ENCODE measurements at places on chromosomes 3 and 15.

DNA sequence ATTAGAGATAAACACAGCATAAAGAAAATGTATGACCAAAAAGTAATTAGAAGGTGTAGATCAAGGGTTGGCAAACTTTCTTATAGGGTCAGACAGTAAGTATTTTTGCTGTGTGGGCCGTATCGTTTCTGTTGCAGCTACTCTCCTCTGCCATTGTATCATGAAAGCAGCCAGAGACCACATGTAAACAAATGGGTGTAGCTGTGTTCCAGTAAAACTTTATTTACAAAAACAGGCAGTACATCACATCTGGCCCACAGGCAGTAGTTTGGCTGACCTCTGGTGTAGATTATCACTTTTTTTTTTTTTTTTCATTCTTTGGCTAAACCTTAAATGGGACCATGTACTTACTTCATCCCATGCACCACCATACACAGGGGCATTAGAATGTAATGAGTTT, 190.8 kb downstream of the MBNL1 start:
- DNase-seq: no peak

DNA sequence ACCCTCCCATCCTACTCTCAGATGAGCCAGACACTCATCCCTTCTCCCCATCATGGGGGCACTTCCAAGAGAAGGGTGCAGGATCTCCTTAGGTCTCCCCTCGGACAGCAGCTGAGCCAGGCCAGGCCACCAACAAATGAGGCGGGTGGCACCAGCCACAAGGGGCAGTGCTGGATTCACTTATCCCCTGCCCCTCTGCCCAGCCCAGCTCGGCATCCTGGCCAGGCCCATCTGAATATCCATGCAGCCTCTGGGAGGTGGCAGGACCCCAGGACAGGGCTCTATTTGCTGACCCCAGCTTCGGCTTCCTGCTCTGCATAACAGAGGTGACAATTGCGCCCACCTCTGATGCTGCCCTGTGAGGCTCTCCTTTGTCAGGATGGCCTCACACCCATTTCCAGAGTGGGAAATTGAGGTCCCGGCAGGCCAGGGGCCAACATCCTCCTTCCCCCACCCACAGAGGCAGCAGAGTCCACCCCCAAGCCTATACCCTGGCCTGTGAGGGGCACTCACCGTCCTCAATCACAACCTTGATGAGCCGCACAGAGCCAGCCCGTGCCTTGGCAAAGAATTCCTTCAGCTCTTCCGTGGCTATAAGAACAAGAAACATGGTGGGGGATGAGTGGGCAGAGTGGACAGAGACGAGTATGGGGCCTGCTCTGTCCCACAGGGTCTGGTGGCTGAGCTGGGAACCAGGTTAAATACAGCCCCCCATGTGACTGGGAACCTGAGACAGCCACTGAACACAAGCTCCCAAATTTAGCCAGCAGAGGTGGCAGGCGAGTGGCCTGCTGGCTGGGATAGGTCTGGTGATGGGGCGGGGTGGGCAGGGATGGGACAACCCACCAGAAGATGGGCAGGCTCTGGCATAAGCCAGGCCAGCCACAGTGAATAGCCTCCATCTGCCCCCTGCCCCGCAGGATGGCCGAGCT, 4.2 kb downstream of the TWF2 start:
- DNase-seq: no peak

DNA sequence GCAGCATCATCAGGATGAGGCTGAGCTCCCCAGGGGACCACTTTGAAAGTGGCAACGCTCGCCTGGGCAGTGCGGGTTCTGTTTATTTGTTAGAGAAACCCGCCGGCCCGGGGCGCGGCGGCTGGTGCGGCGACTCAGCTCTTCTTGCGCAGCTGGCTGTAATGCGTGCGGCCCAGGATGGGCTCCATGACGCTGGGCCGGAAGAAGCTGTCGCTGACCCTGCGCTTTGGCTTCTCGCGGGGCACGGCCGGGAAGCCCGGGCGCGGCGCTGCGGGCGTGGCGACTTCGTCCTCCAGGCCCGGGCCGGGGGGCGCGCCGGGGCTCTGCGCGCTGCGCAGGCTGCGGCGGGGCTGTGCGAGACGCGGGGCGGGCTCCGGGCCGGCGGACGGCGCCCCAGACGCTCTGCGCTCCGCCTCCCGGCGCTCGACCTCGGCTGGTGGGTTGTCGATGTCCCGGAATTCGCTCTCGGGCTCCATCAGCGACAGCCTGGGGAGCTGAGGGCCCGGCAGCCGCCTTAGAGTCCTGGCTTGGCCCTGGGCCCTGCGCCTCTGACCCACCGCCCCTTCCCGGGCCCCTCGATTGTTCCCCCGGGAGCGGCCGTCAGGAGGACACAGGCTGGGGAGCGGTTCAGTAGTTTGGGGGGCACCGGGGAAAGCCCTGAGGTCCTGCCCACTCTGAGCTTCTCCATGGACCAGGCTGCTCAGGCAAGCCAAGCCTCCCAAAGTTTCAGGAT, 10.3 kb upstream of the KIF7 start:
- no peak for DNase-seq

GRCh38 chr15:70426096-70426821, 328.5 kb upstream of the TLE3 start:
- DNase-seq: no peak

- DNase-seq: no peak
Observed at GRCh38 chr15:57662802-57663201, 43.7 kb upstream of the POLR2M start.

DNA sequence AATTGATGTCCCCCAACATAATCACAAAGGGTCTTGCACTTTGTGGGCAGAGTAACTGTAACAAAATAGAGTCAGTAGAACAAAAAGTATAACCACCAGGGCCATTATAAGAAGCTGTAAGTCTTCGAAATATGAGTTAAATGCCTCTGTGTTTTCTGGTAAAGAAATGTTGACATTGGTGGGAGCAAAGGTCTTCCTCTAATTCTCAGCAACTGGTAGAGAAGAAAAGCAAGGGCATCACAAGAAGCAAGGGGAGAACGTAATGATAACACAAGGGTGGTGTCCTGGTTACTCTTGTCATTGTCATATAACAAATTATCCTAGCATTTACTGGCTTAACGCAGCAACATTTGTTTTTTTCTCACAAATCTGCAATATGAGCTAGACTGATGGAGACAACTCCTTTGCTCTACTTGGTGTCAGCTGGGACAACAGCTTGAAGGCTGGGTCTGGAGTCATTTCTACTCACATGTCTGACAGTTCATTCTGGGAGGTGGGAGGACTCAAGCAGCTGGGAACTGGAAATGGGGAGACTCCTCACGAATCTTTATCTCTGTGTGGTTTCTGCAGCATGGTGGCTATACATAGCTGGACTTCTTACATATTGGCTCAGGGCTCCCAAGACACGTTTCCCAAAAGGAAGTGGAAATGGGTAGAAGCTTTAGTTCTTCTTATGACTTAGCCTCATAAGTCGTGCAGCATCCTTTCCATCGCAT, 20.2 kb downstream of the DNAJB11 start:
- DNase-seq: no peak

DNA sequence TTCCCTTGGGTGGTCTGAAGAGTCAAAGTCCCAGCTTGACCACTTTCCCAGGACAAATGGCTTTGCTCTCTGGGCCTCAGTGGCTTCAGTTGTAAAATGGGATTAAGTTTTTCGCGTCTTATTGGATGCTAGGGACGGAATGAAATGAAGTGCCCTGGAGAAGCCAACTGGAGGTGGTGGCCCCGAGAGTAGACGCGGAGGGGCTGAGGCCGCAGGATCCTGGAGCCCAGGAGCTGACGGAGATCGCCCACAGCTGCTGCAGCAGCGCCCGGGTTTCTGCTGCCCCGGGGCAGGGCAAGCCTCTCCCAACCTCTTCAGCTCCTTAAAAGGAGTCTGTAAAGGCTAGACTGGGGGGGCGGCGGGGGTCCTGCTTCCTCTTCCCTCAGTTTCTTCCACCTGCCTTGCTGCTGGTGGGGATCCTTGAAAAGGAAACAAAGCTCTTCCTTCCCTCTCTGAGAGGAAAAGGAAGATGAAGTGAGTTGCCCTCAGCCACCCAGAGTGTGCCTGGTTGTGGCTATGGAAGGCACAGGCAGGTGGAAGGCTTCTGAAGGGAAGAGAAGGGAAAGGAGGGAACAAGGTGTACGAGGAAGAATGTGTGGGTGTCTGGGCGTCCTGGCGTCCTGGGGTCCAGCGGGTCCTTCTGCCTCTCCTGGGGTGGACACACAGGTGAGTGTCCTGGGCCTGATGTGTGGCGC, 967 bp upstream of the BNC1 start:
- no peak for DNase-seq

GRCh38 chr3:192082730-192083660, 622.0 kb downstream of the PYDC2 start:
- no peak for DNase-seq

DNA sequence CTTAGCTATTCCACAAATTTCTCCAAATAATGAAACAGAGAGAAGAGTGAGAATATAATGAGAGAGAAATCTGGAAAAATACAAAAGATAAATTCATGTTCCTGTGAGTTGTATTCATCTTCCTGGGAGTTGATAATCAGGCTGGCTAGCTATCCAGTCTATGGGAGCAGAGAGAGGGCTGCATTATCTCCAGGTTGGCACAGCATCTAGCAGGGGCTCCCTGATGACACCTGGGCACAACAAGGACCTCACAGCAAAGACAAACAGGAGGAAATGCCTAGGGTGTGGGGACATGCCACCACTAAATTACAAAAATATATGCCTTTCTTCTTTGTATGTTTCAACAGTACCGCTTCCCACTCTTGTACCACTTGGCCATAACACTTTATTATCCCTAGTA, 1.9 kb downstream of the EHD4 start:
- DNase-seq: no peak

- DNase-seq: peak; percentile 66
Observed at GRCh38 chr3:128011140-128011539, 41.1 kb upstream of the SEC61A1 start.
